ENCODE measurements at places on chromosomes 5 and 9. TPM values are rescaled to one million over a fixed set of nuclear protein-coding genes. Genes with fewer than 3 reads are reported as not detected.

- H3K27me3 ChIP-seq, result peaks cover 2% of the 10 kb centered on the region
- DNase-seq, result no peak
- H3K4me3 ChIP-seq, result no peak overlapping the region
- H3K4me1 ChIP-seq, result no peaks in the 10 kb centered on the region
- no peak overlapping the region for H3K27ac ChIP-seq
Observed at GRCh38 chr5:170722316-170722715, 61.2 kb upstream of the GABRP start.

GRCh38 chr5:176738637-176739250 is 71.6 kb upstream of the UNC5A start:
- H3K27ac ChIP-seq, result no peak overlapping the region
- H3K27me3 ChIP-seq, result peaks cover 84% of the 10 kb centered on the region
- H3K36me3 ChIP-seq, result no peaks in the 10 kb centered on the region
- DNase-seq, result no peak

TTLL11 gene
- polyA plus RNA-seq, result 4.8 TPM

DNA sequence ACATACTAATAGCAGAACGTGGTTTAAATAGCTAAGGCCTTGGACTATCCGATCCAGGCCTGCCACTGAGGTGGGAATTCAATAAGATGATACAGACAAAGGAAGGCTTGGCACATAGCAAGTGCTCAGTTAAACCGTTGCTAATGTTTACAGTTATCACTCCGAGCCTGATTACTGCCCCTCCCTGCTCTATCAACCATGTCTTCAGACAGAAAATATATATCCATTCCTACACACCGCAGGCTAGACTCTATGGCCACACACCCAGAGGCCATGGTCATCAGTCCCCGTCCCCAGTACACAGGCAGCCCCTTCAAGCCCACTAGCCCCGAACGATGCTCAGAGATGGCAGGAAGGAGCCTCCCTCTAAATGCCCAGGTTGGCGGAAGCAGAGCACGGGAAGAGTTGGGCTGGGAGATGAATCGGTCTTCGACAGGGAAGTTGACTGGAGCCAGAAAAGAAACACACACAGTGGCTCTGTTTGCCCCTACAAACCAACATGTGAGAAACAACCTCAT is 49.7 kb upstream of the STXBP1 start:
- no peak overlapping the region for H3K4me3 ChIP-seq
- H3K36me3 ChIP-seq, result peaks cover 47% of the 10 kb centered on the region
- H3K27me3 ChIP-seq, result no peaks in the 10 kb centered on the region
- DNase-seq, result no peak

- no peaks in the 10 kb centered on the region for H3K36me3 ChIP-seq
- no peaks in the 10 kb centered on the region for H3K4me1 ChIP-seq
- H3K4me3 ChIP-seq, result no peak overlapping the region
- DNase-seq, result no peak
- H3K27ac ChIP-seq, result no peak overlapping the region
Observed at GRCh38 chr5:95403996-95404395, 12.8 kb downstream of the FAM81B start.

- no peaks in the 10 kb centered on the region for H3K27me3 ChIP-seq
- H3K27ac ChIP-seq, result peak overlapping the region; percentile 76
- no peaks in the 10 kb centered on the region for H3K36me3 ChIP-seq
- H3K4me3 ChIP-seq, result no peak overlapping the region
Observed at GRCh38 chr5:14057289-14057688, 85.9 kb upstream of the TRIO start.

FLT4 gene
- 0.07 TPM for polyA plus RNA-seq

CDC20B gene
- polyA plus RNA-seq, result not detected

DNA sequence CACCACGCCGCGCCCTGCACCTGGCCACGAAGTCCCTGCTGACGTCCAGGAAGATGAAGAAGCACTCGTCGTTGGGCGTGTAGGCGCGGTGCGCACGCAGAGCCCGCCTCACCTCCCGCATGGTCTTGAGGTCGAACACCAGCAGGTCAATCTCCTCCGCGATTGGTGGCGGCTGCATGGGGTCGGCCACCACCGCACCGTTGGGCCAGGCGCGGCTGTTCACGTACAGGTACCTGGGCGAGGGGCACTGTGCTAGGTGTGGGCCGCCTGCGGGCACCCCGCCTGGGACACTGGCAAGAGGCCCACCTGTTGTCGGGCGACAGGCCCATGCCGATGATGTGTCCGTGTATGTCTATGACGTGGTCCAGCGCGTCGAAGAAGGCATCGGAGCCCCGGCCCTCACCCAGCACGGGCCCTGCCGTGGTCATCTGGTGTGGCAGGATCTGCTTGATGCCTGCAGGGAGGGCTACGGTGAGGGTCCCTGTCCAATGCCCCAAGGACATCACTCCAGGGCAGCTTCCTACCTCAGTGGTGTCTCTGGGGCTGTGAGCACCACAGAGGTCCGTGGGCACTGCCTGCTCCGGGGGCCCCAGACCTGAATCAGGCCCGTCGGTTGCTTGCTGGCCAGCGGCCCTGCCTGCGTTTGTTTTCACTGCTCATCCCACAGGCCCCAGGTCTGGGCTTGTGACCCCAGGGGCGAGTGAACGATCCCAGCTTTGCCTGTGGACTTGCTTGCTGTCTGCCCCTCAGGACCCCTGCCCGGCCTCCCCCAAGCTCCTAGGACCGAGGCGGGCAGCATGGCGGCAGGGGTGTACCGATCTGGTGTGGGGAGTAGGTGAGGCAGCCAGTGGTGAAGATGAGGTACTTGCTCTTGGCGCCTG is 3.1 kb downstream of the FBXW5 start:
- no peak overlapping the region for H3K27ac ChIP-seq
- no peak overlapping the region for H3K4me3 ChIP-seq
- peaks cover 48% of the 10 kb centered on the region for H3K36me3 ChIP-seq
- DNase-seq, result no peak
- no peaks in the 10 kb centered on the region for H3K27me3 ChIP-seq

DNA sequence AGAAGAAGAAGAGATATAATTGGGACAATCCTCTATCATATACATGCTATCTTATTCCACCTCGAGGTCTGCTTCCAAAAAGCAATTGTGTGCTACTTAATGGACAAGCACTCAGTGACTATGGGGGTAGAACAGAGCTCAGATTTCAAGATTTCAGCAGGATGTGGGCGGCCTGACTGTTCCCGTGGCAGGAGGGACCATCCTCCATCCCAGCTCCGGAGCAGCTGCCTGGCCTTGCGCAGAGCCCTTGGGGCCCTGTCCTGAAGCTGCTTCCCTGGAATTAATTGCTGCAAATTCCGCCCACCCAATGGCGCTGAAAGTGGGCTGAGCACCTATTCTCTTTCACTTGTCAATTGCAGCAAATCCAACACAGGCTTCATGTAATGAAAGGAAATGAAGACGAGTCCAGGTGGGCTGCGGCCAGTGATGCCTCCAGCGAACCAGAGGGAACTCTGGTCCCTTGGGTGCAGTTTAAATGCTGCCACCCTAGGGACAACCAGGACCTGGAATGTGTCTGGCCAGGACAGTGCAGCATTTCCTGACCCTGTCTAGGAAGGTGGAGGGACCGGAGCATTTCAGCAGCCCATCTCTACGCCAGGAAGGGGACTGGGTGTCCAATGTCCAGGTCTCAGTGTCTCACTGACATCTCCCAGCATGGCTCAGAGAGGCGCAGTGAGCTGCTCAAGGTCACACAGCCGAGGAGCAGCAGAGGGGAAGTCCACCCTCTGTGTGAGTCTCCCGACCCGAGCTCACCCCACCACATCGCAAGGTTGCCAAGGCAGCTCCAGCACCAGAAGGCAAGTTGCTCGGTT is 50.5 kb upstream of the FCN1 start:
- peak; percentile 28 for DNase-seq
- H3K27me3 ChIP-seq, result peaks cover 8% of the 10 kb centered on the region
- H3K36me3 ChIP-seq, result no peaks in the 10 kb centered on the region

DNA sequence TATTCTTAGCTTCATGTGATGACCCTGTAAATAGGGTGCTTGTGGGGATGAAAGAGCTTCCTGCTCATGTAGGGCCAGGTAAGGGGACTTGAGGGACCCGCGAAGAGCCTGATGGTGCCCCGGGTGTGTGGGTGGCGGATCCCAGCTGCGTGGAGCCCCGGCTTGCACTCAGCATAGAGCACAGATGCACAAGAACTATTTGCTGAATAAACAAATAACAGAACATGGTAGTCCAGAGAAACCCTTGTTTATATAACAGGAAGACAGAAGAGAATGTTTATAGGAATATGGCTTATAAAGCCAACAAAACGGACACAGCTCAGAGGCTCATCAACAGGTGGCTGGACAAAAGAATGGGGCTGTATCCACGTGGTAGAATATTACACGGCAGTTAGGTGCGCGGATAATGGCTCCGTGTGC is 106.9 kb upstream of the COL5A1 start:
- H3K27ac ChIP-seq, result no peak overlapping the region
- no peaks in the 10 kb centered on the region for H3K36me3 ChIP-seq
- peak; percentile 88 for DNase-seq
- H3K4me3 ChIP-seq, result no peak overlapping the region
- no peaks in the 10 kb centered on the region for H3K27me3 ChIP-seq

DNA sequence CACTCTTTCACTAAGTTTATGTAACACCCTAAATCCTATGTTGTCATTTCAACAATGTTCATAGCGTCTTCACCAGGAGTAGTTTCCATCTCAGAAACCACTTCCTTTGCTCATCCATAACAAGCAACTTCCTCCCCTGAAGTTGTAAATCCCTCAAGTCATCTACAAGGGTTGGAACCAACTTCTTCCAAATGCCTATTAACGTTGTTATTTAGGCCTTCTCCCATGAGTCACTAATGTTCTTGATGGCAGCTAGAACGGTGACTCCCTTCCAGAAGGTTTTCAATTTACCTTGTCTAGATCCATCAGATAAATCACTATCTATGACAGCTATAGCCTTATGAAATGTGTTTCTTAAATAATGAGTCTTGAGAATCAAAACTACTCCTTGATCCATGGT is 73.3 kb upstream of the TARS1 start:
- no peak overlapping the region for H3K4me3 ChIP-seq
- H3K27ac ChIP-seq, result no peak overlapping the region
- H3K36me3 ChIP-seq, result no peaks in the 10 kb centered on the region
- DNase-seq, result no peak

- H3K36me3 ChIP-seq, result no peaks in the 10 kb centered on the region
- H3K27me3 ChIP-seq, result no peaks in the 10 kb centered on the region
- peak; percentile 4 for DNase-seq
Observed at GRCh38 chr5:137233726-137234125, 265.4 kb downstream of the SPOCK1 start.

DNA sequence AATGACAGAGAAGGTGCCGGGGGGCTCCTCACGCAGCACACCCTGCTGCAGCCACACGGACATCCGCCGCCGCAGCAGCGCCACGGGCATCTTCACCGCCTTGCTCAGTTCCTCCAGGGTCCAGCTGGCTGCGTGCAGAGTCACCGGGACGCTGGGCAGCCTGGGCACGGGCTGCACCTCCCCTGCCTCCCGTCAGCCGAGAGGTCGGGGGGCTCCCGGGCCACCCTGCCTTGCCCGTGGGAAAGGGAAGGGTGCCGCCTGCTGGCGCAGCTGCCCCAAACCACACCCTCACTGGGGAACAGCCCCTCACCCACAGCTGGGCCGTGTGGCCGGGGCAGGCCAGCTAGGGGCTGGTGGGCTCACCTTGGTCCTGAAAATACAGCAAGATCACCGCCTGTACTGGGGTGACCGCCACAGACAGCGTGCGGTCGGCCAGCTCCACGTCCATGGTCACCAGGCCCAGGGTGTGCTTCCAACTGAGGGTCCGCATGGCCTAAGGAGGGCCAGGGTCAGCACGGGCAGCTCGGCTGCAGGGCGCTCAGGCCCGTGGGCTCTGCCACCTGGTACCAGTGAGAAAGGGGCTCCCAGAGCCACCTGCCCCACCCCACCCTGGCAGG is 3.6 kb upstream of the TMEM210 start:
- no peak overlapping the region for H3K4me3 ChIP-seq
- DNase-seq, result no peak
- peaks cover 18% of the 10 kb centered on the region for H3K27me3 ChIP-seq
- no peaks in the 10 kb centered on the region for H3K4me1 ChIP-seq
- H3K27ac ChIP-seq, result no peak overlapping the region

ORM2 gene
- not detected for polyA plus RNA-seq

IL4 gene
- not detected for polyA plus RNA-seq

GRCh38 chr9:25010027-25010662 is 464.4 kb upstream of the IZUMO3 start:
- DNase-seq, result no peak
- H3K36me3 ChIP-seq, result no peaks in the 10 kb centered on the region
- H3K27me3 ChIP-seq, result no peaks in the 10 kb centered on the region
- H3K27ac ChIP-seq, result no peak overlapping the region
- no peak overlapping the region for H3K4me3 ChIP-seq
- H3K4me1 ChIP-seq, result no peaks in the 10 kb centered on the region

- H3K36me3 ChIP-seq, result no peaks in the 10 kb centered on the region
- H3K27ac ChIP-seq, result no peak overlapping the region
- H3K27me3 ChIP-seq, result no peaks in the 10 kb centered on the region
- peaks cover 19% of the 10 kb centered on the region for H3K4me1 ChIP-seq
- peak; percentile 39 for DNase-seq
- H3K4me3 ChIP-seq, result no peak overlapping the region
Observed at GRCh38 chr5:53010814-53011213, 21.7 kb downstream of the ITGA2 start.

DNA sequence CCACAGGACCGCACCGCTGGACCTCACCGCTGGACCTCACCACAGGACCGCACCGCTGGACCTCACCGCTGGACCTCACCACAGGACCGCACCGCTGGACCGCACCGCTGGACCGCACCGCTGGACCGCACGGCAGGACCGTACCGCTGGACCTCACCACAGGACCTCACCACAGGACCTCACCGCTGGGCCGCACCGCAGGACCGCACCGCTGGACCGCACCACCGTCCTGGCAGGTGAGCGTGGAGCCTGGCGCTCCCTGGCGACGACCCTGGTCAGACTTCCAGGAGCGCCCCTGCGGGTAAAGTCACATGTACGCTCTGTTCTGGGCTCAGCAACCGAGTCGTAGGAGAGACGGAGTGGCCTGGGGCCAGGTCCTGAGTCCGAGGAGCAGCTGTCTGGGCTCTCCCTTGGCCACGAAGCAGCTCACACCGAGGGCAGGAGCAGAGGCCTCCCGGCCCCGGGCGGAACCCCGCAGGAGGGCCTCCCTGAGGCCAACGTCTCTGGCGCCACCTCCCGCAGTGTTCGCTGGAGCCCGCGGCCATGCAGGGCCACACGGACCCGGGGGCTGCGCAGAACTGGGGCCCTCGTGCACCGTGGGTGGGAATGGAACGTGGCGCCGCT is 30.5 kb downstream of the MRPL36 start:
- H3K27me3 ChIP-seq, result peaks cover 7% of the 10 kb centered on the region
- DNase-seq, result no peak
- H3K4me3 ChIP-seq, result no peak overlapping the region
- peaks cover 7% of the 10 kb centered on the region for H3K4me1 ChIP-seq

LCN9 gene
- polyA plus RNA-seq, result not detected

DNA sequence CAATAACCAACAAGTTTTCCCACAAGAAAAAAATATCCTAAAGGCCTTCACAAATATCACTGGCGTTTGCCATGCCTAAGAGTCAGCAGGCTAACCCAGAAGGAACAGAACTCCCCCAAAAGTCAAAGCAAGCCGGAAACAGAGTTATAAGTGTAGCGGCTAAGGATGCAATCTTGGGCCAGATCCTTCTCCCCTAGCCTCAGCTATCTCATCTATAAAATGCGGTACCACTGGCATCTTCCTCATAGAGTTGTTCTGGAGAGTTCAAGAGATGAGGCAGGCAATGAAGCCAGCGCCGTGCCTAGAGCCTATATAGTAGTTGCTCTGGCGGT is 632 bp downstream of the DPM2 start:
- no peaks in the 10 kb centered on the region for H3K27me3 ChIP-seq
- peak overlapping the region; percentile 71 for H3K4me3 ChIP-seq
- H3K4me1 ChIP-seq, result peaks cover 17% of the 10 kb centered on the region
- no peak for DNase-seq
- peak overlapping the region; percentile 68 for H3K27ac ChIP-seq
